Activated T-cell treated with anti-CD3 and anti-CD28 coated beads for 48 hours (primary cell): ENCODE measurements at places on chromosomes 5 and 9.

DNA sequence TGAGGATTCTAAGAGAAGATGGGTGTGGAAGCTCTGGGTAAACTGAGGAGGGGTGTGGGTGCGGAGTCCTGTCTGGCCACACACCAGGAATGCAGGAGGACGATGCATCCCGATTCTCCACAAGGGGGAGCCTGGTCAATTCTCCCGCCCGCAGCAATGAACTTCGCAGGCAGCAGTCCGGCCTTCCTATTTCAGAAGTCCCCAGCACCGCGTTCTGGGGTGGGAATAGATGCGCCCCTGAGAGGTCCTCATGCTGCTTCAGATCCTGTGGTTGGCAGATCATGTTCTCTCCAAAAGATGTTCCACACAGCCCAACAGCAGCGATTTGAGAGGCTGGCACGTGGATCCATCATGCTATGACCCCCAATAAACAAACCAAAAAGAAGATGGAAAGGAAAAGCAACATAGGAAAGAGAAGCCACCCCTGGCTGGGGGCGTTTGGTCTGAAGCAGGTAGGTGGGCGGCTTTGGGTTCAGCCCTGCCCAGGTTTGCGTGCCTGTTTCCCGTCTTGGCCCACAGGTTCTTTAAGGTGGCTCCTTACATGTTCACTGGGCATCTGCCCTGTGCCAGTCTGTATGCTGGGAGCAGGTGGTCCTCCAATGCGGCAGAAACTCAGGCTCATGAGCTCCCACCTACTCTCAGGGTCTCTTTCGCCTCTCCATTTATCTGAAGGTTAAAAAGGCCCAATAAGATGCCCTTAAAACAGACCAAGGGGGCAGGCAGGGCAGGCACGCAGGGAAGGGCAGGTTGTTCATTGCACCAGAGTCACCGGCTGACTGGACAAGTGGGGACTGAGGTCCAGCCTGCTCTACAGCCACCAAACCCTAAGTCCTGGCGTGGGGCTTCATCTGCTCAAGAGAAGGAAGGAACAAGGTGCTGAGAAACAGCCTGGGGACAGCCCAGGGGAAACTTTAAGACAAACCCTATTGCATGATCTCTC, 171.6 kb downstream of the PAX5 start:
- no peak for DNase-seq

GRCh38 chr5:81046041-81046440, 85.9 kb downstream of the RASGRF2 start:
- DNase-seq = no peak

- DNase-seq = no peak
Observed at GRCh38 chr5:126736141-126736540, 40.8 kb upstream of the LMNB1 start.

DNA sequence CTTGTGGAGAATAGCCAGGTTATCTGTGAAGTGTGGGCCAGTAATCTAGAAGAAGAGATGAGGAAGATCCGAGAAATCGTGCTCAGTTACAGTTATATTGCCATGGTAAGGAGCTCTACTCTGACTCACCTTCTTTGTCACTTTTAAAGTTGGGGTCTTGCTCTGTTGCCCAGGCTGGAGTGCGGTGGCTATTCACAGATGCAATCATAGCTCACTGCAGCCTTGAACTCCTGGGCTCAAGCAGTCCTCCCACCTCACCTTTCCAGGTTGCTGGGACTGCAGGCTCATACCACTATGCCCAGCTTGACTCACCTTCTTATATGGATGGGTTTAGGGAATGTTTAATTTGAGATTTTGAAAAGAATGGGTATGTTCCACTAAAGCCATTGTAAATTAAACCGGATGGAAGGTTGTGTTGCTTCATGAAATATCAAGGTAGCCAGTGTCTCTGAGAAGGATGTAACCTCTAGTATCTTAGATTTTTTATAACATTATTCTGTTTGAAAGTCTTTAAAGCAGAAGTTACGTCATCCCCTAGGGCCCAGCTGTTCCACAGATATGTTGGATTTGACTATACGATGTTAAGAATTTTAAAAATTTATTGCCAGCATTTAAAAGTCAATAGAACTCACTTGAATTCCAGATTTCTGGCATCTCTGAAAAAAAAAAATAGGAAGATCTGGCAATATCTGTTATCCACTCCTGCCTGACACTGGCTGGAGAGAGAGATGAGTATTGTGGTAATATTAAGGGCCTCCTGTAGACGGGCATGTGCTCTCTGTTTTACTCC, 5.1 kb downstream of the CNOT8 start:
- DNase-seq = no peak

DNA sequence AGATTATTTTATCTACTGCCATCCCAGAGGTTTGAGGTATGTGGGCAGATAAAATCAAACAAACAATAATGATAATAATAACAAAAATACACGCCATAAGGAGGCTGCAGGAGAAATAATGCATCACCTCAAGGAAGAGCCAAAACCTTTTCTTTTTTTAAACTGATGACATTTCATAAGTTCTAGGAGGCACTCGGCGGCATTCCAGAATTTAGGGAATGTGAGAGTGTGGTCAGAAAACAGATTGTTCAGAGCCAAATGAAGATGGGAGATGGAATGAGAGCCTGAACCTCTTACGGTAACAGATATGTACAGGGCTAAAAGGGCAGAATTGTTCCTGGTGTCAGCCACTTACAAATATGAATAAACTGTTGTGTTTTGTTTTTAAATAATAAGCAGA, 615.0 kb upstream of the CHD1 start:
- no peak for DNase-seq

DNA sequence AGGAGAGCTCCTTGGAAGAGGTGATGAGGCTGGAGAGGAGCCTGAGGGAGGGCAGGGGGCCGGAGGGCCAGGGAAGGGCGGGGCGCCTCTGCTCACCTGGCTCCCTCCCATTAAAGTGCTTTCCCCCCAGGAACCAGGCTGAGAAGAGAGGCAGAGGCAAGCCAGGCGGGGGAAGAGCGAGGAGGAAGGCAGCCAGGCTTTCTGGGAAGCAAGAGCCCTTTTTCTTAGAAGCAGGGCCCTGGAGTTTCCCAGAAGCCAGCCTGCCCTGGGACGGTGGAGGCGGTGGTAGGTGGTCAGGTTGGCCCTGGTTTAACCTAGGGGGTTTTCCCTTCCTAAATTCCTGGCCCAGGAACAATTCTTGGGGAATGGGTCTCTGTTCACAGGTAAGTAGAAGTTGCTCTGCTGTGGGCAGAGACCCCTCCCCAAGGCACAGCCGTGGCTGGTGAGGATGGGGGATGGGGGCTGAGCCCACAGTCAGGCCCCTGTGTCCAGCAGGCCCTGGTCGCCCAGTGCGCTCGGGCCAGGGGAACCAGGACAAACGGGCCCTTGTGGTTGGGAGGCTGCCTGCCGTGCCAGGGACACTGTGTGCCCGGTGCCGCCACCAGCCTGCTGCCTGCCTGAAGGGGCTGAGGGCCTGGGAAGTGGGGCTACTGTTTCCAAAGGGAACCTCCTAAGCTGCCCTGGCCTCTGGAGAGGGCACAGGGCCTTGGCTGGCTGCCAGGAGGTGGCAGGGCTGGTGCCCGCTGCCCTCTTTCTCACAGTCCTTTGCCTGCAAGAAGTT, 16.6 kb upstream of the RALGDS start:
- no peak for DNase-seq

DNA sequence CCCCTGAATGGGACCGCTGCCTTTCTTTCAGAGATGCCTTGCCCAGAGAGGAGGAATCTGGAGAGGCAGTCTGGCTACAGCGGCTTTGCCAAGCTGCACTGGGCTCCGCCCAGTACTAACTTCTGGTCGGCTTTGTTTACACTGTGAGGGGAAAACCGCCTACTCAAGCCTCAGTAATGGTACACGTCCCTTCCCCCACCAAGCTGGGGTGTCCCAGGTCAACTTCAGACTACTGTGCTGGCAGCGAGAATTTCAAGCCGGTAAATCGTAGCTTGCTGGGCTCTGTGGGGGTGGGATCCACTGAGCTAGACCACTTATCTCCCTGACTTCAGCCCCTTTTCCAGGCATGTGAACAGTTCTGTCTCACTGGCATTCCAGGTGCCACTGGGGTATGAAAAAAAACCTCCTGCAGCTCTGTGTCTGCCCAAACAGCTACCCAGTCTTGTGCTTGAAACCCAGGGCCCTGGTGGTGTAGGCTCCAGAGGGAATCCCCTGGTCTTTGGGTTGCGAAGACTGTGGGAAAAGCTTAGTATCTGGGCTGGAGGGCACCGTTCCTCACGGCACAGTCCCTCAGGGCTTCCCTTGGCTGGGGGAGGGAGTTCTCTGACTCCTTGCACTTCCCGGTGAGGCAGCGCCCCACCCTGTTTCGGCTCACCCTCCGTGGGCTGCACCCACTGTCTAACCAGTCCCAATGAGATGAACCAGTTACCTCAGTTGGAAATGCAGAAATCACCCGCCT, 171.2 kb downstream of the CWC27 start:
- no peak for DNase-seq

DNA sequence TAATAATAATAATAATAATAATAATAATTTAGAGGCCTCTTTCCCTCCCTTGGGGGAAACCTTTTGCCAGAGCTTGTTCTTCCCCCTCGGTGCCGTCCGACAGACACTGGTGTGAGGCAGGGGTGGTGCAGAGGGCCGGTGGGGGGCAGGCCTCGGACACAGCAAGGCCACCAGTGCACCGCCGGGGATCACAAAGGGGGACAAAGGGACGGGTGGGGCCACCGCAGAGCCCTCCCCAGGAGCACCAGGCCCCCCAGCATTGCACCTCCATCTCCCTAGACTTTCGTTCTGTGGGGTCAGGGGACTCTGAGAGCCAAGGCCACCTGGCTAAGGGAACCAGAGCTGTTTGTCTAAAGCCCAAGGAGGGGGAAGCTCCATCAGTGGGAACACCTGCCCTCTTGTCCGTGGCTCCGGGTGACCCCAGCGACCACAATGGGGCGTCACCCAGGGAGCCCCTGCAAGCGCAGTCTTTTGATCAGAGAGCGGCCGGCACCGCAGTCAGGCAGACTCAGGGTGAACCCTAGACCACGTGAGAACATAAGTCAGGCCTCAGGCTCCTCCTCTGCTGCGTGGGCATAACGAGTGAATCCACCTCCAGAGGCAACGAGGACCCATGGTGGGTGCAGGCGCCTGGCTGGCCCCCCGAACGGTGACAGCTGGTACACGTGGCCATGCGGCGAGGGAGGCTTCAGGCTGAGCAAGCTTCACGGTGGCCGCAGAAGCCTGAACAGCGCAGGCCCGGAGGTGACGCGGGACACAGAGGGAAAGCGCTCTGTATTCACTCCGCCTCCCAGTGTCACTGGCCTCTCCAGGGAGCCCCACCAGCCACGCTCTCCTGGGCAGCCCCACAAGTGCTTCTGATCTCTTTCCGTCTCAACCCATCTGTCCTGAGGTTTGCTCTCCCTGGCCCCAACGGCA, 12.0 kb upstream of the QSOX2 start:
- DNase-seq = no peak

- no peak for DNase-seq
Observed at GRCh38 chr9:63859475-63860215, 1425.4 kb downstream of the FOXD4L5 start.

DNA sequence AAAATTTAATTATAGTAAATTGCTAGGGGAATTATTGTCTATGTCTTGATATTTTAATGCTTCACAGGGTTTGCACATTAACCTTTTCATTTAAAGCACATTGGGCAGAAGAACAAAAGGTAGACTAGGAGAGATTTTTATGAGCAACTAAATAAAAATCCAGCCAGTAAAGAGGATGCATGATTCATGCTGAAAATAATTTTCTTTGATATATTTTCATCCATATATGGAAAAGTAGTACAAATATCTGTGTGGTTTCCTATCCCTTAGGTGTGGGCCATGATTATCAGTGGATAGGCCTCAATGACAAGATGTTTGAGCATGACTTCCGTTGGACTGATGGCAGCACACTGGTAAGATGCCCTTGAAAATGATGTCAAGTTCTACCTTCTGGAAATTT, 83.1 kb downstream of the VCAN start:
- DNase-seq = no peak

DNA sequence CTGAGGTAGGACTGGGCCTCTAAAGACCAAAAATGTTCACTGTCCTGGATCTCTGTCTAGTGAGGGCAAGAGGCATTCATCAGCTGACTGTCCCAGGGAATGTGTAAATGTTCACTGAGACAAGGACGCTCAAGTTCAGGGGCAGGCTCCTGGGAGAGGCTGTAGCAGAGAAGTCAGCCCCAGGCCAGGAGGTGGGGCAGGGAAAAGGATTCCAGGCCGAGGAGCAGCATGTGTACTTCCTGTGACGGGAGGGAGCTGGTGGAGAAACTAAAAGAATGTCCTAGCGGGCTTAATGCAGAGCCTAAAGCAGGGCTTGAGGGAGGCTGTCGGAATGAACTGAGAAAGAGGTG, 205.8 kb downstream of the GABBR2 start:
- no peak for DNase-seq

DNA sequence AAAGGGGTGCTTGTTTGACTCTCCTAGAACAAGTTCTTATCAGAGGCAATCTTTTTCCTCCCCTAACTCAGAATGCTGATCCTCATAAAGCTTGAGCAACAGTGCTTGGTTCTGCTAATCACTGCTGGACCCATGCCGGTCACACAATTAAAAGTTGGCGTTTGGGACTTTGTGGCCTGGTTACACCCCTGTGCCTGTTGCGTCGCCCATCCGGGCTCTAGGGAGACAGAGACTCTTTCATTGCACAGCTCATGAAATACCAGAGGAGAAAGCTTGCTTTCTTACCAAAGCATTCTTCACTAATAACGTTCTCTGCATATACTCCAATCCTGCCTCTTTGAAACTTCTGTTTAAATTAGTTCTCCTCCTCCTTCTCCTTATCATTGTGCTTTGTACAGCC, 301.1 kb downstream of the NR3C1 start:
- DNase-seq = no peak

DNA sequence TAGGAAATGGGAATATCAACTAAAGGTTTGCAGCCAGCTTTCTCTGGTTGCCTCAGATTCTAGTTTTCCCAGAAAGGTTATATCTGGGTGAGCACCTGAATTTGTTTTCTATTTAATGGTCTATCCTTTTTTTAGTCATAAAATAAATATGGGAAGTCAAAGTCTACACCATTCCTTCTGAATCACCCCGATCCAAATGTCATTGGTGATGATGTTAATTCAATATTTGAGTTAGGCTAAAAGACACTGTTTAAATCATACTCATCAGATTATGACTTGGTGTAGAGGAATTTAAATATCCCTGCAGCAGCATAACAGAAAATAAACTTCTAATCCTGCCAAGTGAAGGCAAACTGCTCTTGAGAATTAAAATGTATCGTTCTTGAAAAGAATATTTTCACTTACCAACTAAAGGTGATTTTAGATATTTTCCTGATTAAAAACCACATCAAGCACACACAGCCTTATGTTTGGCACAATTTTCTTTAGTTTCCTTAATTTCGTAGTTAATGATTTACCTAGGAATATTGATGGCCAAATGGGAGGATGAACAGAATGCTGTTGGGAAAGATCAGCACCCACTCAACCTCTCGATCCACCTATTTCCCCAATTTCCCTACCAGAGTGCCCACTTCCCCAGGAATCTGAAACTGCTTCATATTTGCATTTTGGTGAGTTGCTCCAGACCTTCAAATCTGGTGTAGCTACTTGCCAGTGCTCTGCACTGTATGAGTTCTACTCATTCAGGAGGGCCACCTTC, 103.1 kb upstream of the TSLP start:
- DNase-seq = no peak

DNA sequence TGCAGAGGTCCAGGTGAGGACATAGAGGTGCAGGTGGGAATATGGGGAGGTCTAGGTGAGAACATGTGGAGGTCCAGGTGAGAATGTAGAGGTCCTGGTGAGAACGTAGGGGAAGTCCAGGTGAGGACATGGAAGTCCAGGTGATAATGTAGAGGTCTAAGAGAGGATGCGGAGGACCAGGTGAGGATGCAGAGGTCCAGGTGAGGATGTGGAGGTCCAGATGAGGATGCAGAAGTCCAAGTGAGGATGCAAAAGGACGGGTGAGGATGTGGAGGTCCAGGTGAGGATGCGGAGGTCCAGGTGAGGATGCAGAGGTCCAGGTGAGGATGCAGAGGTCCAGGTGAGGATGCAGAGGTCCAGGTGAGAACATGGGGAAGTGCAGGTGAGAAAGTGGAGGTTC, 133.8 kb downstream of the MRPL36 start:
- DNase-seq = no peak
